ENCODE measurements at places on chromosomes 13 and 19.

DNA sequence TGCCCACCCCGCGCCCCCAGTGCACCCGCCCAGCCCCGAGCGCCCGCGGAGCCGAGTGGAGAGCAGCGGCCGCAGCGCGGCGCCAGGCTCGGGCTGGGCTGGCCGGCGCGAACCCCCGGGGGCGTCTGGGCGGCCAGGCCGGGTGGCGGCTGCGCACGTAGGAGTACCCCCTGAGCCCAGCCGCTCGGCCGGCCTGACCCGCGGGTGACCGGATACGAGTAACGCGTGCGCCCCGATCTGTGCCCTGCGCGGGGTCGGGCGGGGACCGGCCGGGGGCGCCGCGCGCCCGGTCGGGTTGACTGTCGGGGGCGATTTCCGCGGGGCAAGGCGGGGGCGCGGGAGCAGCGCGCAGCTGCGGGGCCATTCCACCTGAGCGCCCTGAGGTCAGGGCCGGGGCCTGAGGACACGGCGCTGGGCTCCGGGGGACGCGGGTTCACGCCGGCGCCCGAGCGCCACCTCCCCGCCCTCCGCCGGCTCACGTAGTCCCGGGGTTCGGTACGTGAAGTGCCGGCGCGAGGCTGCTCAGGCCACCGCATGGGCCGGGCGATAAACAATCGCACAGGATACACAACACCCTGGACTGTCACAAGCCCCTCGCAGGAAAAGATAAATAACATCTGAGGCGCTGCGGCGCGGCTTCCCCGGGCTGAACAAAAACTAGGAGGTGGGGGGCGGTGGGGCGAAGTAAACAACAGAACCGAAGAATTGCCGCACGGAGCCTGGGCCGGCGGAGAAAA is 37.6 kb upstream of the FLT1 start:
- peak; percentile 42 for DNase-seq

GRCh38 chr13:99015606-99016490 is 38.0 kb upstream of the DOCK9 start:
- DNase-seq = no peak

DNA sequence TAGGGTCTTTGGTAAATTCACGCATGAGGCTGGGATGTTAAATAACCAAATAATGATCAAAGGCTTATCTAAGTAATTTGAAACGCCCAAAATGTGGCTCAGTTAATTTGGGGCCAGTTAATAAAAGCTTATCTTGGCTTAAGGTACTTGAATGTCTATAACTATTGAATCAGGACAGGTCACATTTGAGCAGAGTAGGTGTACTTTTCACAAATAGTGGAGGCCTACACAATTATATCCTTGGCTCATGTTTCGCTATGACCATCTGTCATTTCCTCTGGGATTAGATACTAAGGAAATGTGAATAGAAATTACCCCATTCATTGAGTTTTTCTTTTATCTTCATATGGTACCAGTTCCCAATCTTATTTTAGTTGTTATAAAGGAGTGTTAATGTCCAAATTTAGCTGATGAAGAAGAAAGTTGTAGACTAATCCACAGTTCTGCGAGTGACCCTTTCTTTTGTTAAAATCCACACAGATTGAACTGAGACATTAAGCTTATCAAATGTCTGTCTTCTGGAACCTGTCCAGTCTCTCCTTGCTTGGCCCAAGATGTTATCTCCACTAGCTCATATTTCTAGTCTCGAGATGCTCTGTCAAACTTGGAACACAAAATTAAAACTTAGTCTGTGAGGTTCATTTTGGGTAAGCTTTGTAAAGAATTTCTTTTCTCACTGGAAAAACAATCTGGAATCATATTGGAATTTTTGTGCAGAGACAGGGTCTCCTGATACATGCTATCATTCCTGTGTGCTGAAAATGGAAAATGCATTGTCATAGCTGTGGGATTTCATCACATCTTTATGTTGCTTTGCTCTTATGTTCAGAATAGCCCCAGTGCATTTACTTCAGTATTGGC is 31.0 kb downstream of the SLAIN1 start:
- DNase-seq = no peak

GRCh38 chr13:29125191-29125933 is 305.2 kb downstream of the MTUS2 start:
- DNase-seq = no peak

DNA sequence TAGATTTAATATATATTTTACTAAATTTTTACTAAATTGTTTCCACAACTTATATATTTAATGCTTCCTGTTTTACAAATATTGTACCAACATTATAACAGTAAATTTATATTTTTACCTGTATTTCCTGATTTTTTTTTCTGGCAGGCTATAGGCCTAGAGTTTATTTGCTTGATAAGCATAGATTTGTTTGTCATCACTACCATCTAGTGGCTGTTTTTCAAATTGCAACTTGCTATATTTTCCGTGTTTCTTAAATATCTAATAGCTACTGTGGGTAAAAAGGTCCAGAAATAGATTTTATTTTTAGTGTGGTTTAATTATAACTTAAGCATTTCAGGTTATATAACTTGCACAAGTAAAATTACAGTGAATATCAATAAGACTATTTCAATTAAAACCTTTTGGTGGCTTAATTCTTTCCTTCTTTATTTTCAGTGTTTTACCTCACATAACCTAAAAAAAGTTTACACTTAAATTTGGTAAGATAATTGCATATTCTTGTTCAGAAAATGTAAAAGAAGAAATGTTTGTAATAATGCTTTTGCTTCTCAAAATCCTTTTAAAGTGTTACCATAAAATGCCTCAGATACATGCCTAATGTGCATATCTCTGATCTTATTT is 60.6 kb downstream of the NDFIP2 start:
- no peak for DNase-seq

DNA sequence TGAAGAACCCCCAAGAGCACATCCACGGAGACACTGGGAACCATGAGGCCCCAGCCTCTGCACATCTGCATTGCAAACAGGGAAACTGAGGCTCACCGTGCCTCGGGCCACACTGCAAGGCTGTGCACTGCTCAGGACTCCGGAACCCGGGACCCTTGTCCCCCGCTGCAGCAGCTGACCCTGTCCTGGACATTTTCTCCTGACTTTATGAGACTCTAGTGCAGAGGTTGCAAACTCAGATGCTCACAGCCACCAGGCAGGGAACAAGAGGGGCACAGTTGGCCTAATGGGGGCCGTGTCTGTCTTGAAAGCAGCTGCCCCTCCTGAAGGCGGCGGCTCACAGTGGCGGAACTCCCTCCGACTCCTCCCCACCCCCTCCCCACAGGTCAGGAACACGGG is 16.5 kb upstream of the IGLON5 start:
- DNase-seq = no peak

- DNase-seq = no peak
These were observed 6.2 kb downstream of the NPHS1 start for GRCh38 chr19:35846038-35846668.

DNA sequence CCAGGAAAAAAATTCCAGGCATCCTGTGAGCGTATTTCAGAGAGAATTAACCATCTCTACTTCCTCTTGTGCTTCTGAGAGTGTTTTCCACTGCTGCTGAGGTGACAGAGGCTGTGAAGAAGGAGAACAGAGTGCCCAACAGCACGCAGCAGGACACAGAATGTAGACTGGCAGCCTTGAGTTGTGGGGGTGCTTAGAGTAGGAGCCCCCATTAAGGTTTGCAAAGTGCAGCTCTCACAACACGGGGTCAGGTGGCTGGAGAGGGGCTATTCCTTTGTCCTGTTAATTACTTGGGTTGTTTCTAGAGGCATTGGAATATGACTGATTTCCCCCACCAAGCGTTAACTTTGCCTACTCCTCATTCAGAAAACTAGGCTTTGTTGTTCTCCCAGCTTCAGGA is 370.6 kb downstream of the TSHZ3 start:
- DNase-seq = no peak

DNA sequence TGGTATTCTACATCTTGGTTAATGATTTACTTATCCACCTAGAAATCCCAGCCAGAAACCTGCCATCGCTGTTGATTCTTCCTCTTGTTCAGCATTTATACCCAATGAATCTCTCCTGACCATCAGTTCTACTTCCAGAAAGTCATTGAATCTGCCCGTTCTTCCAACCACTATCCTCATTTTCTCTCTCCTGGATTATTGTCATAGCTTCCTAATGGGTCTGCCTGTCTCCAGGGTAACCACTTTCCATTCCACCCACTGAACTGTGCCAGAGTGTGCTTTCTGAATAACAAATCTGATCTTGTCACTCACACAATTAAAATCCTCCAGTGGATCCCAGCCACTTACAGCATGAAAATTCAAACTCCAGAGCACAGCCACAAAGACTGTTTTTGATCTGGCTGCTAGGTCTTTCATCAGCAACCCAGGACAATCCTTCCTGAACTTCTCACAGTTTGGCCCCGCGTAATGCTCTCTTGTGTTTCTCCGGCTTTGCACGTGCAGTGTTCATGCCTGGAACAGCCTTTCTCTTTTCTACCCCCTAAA is 330.6 kb downstream of the SPRY2 start:
- no peak for DNase-seq

DNA sequence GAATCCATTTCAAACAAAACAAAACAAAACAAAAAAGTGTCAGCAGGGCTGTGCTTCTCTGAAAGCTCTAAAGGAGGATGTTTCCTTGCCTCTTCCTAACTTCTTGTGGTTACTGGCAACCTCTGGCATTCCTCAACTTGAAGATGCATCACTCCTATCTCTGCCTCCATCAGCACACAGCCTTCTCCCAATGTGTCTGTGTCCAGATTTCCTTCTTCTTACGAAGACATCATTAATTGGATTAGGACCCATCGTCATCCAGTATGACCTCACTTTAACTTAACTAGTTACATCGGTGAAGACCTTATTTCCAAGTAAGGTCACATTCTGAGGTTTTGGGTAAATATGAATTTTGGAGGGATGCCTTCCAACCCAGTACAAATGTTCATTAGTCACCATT is 33.8 kb upstream of the GTF2F2 start:
- DNase-seq = no peak

GRCh38 chr19:29965492-29965891 is 23.5 kb downstream of the URI1 start:
- DNase-seq = no peak

DNA sequence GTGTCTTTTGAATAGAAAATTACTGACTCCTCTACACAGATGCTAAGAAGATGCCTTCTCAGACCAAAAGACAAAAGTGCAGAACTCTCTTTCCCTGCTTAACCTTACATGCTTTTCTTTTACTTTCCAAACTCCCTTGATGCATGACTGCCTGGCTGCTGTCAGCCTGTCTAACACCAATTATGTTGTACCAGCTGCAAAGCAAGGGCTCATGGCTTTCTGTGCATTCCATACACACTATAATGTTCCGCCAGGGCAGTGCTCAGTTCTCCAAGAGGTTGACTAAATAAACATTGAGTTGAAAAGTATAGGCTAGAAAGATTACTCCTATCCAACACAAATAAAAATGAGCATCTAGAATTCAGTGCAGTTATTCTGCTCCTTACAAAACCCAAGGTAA is 330.4 kb upstream of the NBEA start:
- no peak for DNase-seq

DNA sequence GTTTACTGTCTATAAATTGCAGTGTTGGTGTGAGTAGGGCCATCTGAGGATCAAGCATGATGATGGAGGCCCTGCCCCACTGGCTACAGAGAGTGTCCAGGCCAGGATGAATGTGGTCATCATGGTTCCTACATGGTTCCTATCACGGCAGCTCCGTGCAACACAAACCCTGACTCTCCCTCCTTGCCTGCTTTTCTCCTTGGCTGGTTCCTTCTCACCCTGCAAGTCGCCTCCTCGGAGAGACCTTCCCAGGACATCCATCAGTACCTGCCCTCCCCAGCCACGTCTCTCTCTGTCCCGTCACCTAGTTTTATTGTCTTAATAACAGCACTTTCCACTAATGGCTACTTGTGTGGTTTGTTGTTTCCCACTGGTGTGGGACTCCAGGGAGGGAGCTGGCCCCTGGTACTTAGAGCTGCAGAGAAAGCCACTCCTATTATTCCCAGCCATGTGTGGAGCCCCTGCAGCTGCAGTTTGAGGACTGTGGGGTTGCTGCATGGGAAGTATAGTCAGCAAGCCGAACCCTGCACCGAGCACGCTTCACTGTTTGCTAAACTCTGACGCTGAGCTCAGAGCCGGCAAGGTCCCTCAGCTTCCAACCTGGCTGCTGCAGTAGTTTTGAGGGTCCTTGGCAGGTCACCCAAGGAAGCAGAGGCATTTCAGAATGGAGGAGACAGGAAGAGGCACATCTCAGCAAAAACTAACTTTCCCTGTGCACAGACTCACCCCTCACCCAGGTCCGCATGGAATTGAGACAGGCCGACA is 146.4 kb upstream of the VSTM2B start:
- no peak for DNase-seq

DNA sequence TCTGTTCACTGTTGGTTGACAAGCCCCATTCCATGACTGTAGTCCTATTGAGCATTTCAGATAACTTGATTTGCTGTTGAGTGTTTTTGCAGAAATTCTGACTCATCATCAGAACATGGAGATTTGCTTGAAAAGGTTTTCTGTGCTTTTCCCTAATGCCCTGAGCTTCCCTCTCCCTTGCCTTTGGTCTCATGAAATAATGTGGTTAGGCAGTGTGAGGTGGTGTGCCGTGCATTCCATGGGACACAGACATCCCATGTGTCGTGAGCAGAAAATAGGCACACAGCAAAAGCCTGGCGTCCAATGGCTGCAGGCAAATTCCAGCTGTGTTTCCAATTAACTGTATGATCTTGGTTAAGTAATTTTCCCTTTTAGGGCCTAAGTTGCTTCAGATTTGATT is 197.4 kb downstream of the DLEU7 start:
- no peak for DNase-seq

DNA sequence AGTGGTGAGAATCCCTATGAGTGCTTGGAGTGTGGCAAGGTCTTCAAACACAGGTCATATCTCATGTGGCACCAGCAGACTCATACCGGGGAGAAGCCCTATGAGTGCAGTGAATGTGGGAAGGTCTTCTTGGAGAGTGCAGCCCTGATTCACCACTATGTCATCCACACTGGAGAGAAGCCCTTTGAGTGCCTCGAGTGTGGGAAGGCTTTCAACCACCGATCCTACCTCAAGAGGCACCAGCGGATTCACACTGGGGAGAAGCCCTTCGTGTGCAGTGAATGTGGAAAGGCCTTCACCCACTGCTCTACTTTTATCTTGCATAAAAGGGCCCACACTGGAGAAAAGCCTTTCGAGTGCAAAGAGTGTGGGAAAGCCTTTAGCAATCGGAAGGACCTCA is 18.7 kb upstream of the AURKC start:
- no peak for DNase-seq

DNA sequence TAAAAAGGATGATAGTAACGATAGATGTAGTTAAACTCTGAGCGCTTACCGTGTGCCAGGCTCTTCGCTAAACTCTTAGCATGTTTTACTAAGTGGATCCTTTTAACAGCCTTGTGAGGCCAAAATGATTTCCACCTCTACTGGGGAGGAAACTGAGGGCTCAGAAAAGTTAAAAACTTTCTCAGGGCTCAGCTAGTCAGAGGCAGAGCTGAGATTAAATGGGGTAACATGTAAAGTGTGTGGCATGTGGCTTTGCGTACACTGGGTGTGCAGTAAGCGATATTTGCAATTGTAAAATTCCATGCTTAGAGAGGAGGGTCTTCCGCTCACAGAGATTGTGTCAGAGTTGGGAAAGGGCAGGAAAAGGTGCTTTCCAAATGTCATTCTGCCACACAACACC is 1.7 kb downstream of the U2AF2 start:
- DNase-seq = no peak

GRCh38 chr13:36366031-36366430 is 19.8 kb upstream of the SPART start:
- DNase-seq = no peak

Measured in activated T-cell treated with anti-CD3 and anti-CD28 coated beads, Interleukin-2, amount 50 U/mL, for 48 hours (primary cell).